Stimulated activated CD4-positive, alpha-beta T cell treated with anti-CD3 and anti-CD28 coated beads, Interleukin-4, amount 100 ng/mL, for 1 hour (primary cell): ENCODE measurements at places on chromosomes 12 and 14.

- DNase-seq: no peak
These were observed 79.2 kb downstream of the PTCSC3 start for GRCh38 chr14:36097356-36097755.

DNA sequence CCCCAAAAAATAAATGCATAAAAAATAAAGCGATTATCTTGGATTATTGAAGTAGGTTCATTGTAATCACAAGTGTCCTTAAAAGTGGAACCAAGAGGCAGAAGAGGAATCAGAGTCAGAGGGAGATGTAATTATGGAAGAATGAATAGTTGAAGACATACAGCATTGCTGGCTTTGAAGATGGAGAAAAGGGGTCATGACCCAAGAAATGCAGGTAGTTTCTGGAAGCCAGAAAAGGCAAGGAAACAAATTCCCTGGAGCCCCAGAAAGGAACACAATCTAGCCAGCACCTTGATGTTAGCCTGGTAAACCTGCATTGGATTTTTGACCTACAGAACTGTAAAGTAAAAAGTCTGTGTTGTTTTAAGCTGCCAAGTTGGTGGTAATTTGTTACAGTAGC is 57.5 kb upstream of the PTGR2 start:
- no peak for DNase-seq

- no peak for DNase-seq
These were observed 29.8 kb downstream of the KCNA1 start for GRCh38 chr12:4939418-4940023.

GRCh38 chr12:50742776-50743175 is 21.1 kb upstream of the ATF1 start:
- no peak for DNase-seq

GRCh38 chr12:115044073-115044472 is 360.1 kb upstream of the TBX3 start:
- no peak for DNase-seq

DNA sequence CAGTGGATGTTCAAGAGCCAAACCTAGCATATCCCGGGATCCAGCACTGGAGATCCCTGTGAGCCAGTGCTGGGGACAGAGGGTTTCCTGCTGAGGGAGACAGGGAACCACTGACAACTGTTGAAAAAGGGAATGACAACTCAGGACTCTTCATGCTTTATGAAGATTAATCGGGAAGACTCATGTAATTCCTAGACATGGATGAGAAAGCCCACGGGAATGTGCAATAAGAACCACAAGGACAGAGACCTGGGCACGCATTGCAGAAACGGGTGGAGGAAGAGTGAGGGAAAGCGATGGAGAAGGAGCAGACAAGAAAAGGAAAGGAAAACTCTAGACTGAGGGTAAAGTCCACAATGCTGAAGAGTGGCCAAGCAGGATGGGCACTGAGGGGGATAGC is 296.0 kb downstream of the PCNX1 start:
- DNase-seq: no peak

- DNase-seq: no peak
These were observed 6.0 kb downstream of the ACVRL1 start for GRCh38 chr12:51913071-51914033.

DNA sequence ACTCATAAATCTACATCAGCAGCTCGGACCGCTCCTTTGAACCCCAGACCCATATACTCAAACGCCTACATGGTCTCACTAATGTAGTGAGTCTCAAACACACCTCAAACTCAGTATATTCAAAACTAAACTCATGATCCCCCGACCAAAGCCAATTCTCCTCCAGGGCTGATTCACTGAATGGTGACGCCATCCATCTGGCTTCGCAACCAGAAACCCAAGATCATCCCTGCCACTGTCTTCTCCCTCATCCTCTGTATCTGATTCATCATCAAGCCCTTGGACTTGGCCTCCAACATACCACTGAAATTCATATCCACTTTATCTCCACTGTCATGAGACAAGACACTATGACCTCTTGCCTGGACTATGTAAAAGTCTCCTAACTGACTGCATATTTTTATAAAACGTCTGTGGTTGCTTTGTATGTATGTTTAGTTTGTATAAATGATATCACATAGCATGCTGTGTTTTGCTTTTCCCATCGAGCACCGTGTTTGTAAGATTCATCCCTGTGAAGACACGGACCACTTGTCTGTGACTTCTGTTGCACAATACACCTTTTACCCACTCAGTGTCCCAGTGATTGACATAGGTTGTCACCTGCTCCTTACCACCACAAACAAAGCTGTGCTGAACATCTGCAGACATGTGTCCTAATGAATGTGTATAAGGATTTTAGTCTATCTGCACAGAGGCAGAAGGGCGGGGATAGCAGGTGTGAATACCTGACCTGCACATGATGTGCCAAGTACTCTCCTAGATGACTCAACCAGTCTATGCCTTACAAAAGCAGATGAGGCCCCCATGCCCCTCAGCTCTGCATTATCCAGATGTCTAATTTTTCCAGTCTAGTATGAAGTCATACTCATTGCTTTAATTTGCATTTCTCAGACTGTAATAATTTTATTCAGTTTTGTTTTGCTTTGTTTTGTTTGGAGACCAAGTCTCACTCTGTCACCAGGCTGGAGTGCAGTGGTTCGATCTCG is 76.9 kb downstream of the VWF start:
- no peak for DNase-seq

GRCh38 chr12:73220951-73221350 is 948.8 kb downstream of the TRHDE start:
- no peak for DNase-seq

DNA sequence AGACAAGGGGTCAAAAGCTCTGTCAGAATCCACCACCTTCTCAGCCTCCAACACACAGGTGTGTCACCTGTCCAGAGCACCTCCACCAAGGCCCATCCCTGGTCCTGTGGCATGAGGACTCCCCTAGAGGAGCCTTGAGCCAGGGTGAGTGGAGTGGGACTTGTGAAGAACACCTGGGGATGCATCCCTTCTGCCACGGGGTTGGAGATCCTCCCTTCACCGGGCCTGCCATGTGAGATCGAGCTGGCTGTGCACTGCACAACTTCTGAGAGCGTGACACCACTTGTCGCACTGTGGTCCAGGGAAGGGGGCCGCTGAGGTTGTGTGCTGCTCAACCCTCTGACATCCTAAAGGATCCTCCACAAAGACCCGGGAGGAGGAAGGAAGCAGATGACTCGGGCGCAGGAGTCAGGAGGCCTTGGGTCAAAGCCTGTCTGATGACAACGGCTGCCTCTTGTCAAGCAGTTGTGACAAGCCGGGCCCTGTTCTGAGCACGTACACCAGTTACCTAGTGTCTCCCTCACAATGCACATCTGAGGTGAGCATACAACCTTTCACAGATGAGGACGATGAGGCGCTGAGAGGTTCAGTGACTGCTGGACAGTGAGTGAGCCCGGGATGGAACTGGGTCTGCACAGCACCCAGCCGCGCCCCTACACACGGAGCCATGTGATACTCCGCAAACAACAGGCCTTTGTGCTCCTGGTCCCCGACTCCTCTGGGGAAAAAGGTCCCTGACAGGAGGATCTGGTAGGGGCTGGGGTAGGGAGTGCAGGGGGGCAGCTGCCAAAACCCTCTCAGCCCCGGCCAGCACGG is 35.6 kb downstream of the CHGA start:
- no peak for DNase-seq

DNA sequence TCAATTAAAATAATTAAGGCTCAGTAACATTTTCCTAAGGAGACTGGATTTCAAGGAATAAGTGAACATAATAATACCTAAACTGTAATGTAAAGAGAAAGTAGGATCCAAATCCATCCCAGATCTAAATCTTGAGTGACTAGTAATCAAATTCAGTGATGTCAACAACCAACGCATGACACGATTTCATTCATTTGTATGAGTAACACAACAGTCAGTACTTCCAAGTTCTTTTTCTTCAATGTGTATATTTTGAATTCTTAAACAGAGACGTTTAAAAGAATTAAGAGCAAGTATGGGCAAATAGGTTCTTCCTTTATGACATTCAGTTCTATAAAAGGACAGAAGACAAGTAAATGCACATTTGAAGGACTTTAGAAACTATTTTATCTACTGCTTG is 104.3 kb upstream of the CNTN1 start:
- DNase-seq: no peak

DNA sequence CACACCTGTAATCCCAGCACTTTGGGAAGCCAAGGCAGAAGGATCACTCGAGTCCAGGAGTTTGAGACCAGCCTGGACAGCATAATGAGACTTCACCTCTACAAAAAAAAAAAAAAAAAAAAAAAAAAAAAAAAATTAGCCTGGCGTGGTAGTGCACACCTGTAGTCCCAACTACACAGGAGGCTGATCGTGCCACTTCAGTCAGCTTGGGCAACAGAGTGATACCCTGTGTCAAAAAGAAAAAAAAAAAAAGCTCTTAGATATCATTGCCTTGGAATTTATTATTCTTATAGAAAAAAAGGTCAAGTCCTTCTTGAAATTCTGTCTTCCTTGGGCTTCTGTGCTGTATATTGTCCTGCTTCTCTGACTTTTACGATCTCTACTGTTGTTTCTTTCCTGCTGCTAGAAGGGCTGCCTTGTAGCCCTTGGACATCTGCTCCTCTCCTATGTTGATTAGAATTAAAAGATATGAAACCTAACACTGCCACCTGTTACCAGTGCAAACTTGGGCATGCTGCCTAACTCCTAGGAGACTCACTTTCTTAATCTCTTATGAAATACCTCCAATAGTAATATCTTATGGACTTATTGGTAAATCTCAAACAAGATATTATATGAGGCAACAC is 5.7 kb downstream of the TMEM19 start:
- no peak for DNase-seq

DNA sequence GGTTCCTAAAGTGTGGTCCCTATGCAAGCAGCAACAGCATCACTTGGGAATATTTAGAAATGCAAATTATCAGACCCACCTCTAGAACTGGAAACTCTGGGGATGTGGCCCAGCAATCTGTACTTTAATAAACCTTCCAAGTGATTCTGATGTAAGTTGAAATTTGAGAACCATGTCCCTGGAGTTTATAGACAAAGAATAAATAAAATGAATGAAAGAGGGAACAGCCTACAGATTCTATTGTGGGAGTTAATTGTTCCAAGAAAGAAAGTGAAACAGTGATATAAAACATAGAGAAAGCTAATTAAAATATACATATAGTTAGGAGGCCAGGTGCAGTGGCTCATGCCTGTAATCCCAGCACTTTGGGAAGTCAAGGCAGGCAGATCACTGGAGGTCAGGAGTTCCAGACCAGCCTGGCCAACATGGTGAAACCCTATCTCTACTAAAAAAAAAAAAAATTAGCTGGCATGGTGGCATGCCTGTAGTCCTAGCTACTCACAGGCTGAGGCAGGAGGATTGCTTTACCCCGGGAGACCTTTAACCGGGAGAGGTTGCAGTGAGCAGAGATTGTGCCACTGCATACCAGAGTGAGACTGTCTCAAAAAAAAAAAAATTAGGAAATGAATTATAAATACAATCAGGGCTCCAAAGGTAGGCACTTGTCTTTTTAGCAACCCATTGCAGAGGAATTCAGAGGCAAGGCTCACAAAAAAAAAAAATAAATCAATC is 507.5 kb downstream of the NAV3 start:
- no peak for DNase-seq

- no peak for DNase-seq
These were observed 44.5 kb upstream of the EEA1 start for GRCh38 chr12:92973614-92974013.

DNA sequence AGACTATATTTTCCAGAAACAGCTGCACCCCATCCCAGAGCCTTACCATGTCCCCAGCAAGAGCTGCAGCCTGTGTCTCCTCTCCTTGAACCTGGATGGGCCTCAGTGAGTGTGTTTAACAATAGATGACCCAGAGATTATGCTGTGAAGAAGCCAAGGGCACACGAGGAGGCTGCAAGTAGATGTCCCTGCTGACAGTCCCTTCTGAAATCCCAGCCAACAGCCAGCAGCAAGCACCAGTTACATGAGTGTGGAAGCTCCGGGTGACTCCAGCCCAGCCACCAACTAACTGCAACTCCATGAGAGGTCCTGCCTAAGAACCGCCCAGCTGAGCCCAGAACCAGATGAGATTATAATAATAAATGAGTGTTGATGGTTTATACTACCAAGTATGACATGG is 191.7 kb downstream of the BCL11B start:
- DNase-seq: no peak

GRCh38 chr14:46840944-46841720 is 189.6 kb upstream of the RPL10L start:
- DNase-seq: no peak

DNA sequence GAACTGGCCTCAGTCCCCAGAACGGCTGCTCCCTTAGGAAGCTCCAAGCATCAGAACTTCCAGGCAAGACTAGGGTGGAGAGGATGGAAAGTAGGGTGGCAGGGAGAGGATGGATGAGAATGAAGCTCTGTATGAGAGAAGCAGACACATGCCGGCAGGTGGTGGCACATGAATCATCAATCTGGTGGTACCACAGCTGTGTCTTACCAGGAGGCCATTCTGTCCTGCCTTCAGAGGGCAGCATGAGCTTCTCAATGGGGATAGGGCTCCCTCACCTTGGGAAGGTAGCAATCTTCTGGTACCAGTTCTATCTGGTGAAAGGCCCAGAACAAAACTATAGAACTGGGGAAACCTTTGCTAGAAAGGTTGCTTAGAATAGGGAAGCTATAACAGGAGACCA is 55.4 kb upstream of the PYGL start:
- DNase-seq: no peak
